ENCODE measurements at places on chromosomes 7 and 10.

DNA sequence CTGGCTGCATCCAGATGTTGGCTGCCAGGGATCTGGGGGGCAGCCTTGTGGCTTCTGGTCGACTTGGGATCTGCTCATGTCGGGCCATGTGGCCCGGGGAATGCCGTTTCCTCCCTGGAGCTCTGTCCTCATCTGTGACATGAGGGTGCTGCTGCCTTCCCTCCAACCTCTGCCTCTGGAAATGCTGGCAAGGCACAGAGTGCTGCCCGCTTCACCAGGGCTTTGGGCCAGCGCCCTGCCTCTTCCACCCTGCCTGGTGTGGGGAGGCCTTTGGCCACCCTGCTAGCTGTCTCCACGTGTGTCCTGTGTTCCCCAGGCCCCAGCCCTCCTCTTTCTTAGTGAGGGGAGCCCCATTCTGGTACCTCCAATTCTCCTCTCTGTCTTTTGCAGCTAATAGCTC lies 5.8 kb upstream of the SMARCD3 start:
- no peak for DNase-seq

DNA sequence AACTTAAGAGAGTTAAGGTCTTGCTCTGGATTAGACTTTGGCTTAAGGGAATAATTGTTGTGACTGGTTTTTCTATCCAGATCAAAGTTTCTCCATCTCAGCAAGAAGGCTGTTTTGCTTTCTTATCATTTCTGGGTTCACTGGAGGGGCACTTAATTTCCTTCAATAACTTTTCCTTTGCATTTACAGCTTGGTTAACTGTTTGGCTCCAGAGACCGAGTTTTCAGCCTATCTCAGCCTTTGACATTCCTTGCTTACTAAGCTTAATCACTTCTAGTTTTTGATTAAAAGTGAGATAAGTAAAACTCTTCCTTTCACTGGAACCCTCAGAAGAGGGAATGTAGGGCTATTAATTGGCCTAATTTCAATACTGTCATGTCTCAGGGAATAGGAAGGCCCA lies 76.4 kb downstream of the LARP4B start:
- no peak for DNase-seq

DNA sequence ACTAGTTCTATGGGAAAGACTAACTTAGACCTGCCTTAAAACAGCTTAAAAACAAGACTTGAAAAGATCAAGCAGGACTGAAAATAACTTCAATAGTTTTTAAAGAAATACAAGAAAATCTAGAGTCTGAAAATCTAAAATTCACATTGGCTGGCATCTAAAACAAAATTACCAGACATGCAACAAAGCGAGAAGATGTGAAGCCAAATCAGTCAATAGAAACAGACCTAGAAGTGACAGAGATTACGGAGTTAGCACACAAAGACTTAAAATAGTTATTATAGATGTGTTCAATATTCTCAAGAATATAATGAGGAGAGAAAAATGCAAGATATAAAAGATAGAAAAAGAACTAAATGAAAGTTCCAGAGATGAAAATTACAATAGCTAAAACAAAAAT lies 78.3 kb upstream of the DIP2C start:
- DNase-seq = no peak

- no peak for DNase-seq
These were observed at the start of gene VWC2 for GRCh38 chr7:49773218-49773935. Gene VWC2, plus strand, starts transcription at chr7:49773638. Its CDS starts 1,798 bp downstream, at chr7:49775436.

- no peak for DNase-seq
These were observed 42.3 kb downstream of the CTBP2 start for GRCh38 chr10:125118011-125118611.

DNA sequence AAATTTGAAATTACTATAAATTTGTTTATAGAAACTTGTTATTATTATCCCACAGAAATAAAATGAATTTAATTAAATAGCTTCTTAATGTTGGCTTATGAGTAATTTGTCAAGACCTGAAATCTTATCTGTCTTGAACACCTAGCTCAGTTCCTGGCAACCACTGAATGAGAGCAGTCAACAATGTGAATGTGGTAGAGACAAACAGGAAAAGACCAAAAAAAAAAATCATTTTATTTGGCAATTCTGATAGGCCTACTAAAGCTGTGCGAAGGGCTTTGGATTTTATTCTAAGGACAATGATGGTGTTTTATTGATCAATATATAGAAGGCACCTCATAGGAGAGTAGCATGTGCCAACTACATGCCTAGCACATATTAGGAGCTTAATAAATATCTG lies 127.8 kb upstream of the RSU1 start:
- DNase-seq = no peak

- no peak for DNase-seq
These were observed 30.6 kb upstream of the MTURN start for GRCh38 chr7:30104157-30104556.

DNA sequence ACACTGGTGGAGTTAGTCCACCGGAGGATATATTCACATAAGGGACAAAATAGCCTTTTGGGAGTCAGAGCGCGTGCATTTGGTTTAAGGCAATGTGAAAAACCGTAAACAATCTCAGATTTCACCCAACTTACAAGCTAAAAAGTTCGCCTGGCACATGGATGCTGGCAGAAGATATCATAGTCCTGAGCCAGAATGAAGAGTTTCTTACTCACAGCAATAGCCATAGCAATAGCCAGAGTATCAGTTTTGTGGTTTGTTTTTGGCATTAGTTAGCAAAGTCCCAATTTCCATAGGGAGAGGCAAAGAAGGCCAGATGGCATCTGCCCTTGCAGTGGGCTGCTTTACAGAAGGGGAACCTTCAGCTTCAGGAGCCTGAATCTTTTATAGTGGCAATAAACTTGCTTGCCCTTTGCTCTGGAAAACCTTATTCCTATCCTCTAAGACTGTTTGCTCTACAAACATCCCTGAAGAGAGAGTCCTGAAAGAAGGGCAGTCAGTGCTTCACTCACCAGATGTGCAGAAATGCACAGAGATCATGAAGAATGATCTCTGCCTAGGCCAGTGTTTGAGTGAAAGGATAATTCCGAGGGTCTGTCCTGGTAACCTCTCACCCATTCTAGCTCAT lies 28.7 kb upstream of the RSBN1L start:
- DNase-seq = no peak

DNA sequence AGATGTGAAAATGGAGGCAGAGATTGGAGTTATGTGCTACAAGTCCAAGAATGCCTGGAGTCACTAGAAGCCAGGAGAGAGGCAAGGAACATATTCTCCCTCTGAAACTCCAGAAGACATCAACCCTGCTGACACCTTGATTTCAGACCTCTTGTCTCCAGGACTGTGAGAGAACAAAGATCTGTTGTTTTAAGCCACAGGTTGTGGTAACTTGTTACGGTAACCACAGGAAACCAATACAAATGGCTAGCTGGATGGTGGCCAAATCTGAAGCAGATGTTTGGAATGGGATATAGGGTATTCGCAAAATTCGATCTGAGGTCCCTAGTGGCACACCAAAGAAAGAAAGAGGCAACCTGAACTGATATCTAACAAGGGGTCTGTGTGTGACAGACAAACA lies 129.0 kb downstream of the HERPUD2 start:
- no peak for DNase-seq

DNA sequence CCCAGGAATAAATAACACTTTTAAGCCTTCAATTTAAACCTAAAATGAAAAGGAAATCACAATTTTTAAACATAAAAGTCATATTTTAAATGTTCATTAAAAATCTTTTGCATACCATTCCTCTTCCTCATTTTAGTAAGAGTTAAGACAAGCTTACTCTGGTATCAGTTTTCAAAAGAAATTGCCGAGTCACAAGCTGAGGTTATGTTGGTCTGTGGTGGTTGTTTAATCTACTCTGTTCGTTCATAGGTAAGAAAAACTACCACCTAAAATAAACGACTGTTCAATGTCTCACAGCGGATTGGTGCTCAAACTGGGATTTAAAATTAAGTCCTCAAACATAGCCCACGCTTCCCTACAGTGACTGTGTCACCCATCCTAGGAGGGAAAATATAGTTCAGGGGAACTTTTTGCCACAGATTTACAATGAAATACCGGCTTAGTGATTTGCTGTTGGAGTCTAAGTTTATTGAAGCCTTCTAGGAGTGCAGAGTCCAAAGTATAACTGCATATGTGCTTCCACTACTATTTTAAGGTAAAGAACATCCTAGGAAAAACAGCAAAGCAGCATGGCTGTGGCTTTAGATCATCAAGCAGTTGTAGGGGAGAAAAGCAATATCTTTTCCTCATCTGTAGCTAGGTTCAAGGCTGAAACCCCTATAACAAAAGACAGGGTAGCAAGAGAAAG lies 61.1 kb downstream of the GNAT3 start:
- no peak for DNase-seq

DNA sequence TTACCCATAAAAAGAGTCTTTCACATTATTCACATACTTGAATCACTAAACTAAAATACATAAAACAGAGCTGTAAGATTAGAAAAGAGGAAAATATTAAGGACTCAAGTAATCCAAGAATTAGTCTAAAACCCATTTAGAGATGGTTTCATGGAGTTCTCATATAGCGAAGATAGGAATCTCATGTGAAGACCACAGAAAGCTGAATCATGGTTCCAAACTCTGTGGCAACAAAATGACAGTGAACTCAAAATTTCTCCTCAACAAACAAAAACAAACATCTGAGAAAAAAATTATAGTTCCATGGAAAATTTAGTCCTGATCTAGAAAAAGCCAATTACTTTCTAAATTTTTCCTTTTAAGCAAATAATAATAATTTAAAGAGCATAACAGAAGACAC lies 34.6 kb downstream of the BAZ1B start:
- no peak for DNase-seq

DNA sequence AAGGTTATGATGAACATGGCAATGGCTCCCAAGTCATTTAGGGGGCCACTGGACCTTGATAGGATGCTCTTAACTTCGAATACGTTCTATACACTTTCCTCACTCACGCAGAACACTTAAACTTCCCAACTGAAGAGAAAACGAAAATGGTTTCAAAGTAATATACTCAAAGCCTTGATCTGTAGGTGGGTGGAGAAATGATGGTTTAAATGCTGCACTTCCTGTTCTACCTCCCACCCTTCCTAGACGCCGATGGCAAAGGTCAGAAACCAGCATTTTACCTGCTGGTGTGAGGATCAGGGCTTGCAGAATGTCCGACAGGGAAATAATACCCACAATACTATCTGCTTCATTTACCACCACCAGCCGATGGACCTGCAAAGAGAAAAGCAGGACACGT lies 40.5 kb upstream of the RHEB start:
- no peak for DNase-seq

DNA sequence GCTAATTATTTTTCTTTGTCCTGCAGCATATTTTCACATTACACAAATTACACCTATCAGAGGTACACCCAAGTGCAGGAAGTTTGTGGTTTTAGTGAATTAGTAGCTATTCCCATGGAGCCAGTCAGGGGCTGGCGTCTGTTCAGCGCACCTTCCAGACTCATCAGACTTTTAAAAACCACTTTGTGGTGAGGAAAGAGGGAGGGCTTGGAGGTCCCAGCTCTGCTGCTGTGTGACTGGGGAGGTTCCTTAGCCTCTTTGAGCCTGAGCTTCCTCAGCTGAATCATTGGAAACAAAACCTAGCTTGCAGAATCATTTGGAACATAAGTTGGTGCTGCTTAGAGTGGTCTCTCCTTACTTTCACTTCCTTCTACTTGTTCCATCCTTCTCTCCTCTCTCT lies 175.4 kb downstream of the SORCS3 start:
- DNase-seq = no peak
